ENCODE measurements at places on chromosomes 6 and 20. TPM values are rescaled to one million over a fixed set of nuclear protein-coding genes. Genes with fewer than 3 reads are reported as not detected.
A peak's percentile ranks its signal among the peaks of the same experiment; 100 is the strongest.

DNA sequence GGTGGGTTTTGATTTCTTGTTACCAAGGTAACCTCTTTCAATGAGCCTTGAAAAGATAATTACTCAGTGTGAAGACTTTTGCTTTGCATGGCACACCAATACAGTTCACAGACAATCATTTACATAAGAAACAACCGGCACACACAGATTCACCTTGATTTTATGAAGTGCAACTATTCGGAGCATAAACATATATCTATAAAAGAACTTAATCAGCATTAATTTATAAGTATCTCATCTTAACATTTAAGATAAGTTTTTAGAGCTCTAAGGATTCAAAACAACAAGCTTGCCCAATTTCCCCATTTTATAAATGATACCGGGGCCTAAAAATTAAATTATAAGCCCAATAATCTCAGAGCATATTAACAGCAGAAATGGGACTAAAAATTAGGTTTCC is 85.9 kb upstream of the PCSK2 start:
- no peak for DNase-seq
- H3K4me3 ChIP-seq = no peak overlapping the region
- H3K36me3 ChIP-seq = no peaks in the 10 kb centered on the region
- no peaks in the 10 kb centered on the region for H3K4me1 ChIP-seq
- H3K27ac ChIP-seq = no peak overlapping the region
- no peaks in the 10 kb centered on the region for H3K27me3 ChIP-seq

Gene EMILIN3
- total RNA-seq = not detected

DNA sequence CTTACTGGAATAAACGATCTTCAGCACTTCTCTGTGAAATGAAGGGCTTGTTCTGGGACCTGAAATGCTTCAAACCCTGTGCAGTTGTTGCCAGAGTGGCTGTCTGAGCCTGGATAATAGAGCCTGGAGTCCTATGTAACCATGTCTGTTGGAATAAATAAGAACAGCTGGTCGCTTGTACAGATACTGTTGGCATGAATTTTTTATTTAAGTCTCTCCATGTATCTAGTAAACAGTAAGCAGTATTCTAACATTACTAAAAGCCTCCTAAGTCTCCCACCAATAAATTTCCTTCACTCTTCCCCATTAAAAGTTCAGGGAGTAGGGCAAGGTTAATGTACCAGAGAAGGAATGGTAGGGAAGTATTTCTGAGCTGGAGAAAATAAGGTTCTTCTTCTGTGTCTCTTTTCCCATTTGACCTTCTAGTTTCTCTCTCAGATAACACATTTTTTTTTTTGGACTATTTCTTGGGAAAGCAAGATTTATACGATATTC is 227.5 kb downstream of the PRL start:
- no peaks in the 10 kb centered on the region for H3K36me3 ChIP-seq
- no peak overlapping the region for H3K27ac ChIP-seq
- H3K4me1 ChIP-seq = peaks cover 5% of the 10 kb centered on the region
- H3K27me3 ChIP-seq = no peaks in the 10 kb centered on the region
- DNase-seq = no peak

GRCh38 chr6:53009056-53009455 is 14.0 kb upstream of the GSTA4 start:
- DNase-seq = no peak
- H3K36me3 ChIP-seq = peaks cover 7% of the 10 kb centered on the region
- no peaks in the 10 kb centered on the region for H3K4me1 ChIP-seq
- no peak overlapping the region for H3K4me3 ChIP-seq

Gene C20orf202
- total RNA-seq = not detected

DNA sequence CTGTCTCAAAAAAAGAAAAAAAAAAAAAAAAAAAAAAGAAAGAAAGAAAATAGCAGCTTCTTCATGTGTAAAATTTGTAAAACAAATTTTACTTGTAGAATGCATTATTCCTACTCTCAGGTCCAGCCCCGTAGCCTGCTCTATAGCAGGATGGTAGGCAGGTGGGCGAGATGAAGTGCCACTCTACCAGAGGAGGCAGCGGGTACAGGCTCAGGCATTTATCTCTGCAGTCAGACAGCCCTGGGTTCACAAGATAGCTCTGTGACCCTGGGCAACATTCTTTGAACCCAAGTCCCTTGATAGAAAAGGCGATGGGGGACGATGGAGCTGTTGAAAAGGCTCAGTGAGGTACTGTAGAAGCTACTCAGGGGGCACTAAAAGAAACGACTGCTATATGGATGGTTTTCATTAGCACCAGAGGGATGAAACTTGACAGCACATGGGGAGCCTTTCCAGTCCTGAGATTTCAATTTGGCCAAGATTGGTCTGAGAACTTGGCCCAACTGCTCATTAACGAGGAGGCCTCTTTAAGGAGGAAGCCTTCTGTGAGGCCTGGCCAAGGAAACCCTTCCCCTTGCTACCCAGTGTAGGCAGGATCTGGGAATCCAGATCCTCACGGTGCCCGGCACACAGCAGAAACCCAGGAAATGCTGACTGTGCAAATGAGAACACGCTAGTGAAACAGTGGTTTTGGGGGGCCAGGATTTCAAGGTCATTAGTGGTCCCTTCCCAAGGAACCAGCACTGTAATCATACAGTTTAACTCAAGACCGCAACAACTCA is 63.1 kb downstream of the MYH7B start:
- no peak overlapping the region for H3K4me3 ChIP-seq
- no peak overlapping the region for H3K27ac ChIP-seq
- H3K4me1 ChIP-seq = no peaks in the 10 kb centered on the region
- no peak for DNase-seq

GRCh38 chr6:169265486-169266131 is 12.0 kb upstream of the THBS2 start:
- H3K4me1 ChIP-seq = no peaks in the 10 kb centered on the region
- no peak overlapping the region for H3K4me3 ChIP-seq
- peaks cover 5% of the 10 kb centered on the region for H3K27me3 ChIP-seq
- H3K36me3 ChIP-seq = no peaks in the 10 kb centered on the region
- no peak for DNase-seq

GRCh38 chr6:29792123-29793035 is 35.2 kb upstream of the HLA-G start:
- DNase-seq = peak; percentile 82
- H3K4me1 ChIP-seq = peaks cover 12% of the 10 kb centered on the region
- peak overlapping the region; percentile 77 for H3K4me3 ChIP-seq
- H3K27me3 ChIP-seq = peaks cover 74% of the 10 kb centered on the region

GRCh38 chr20:41034239-41034638 is 5.6 kb downstream of the TOP1 start:
- H3K4me3 ChIP-seq = no peak overlapping the region
- peaks cover 60% of the 10 kb centered on the region for H3K36me3 ChIP-seq
- H3K4me1 ChIP-seq = peaks cover 83% of the 10 kb centered on the region
- DNase-seq = no peak
- H3K27ac ChIP-seq = no peak overlapping the region
- H3K27me3 ChIP-seq = no peaks in the 10 kb centered on the region

Gene MYLK4
- 0.18 TPM for total RNA-seq

DNA sequence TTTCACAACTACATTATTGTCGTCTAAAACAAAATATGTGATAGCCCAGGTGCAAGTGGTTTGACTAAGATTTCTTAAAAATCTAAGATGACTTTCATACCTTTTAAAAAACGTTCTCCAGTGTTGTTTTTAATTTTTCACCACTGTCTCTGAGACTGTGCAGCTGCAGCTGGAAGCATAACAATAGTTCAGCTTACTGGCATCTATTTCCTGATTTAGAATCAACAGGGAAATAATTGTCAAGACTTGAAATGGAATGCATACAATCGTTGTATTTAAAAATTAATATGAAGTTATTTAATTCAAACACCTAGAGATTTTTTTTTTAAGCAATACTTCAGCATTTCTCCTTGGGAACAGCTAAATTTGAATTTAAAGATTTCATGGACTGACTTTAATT is 982.0 kb upstream of the EPHA7 start:
- no peak for DNase-seq
- H3K36me3 ChIP-seq = no peaks in the 10 kb centered on the region
- no peaks in the 10 kb centered on the region for H3K27me3 ChIP-seq
- H3K4me1 ChIP-seq = no peaks in the 10 kb centered on the region

- no peaks in the 10 kb centered on the region for H3K36me3 ChIP-seq
- peaks cover 27% of the 10 kb centered on the region for H3K27me3 ChIP-seq
- DNase-seq = no peak
- H3K4me3 ChIP-seq = no peak overlapping the region
- H3K4me1 ChIP-seq = no peaks in the 10 kb centered on the region
Observed at GRCh38 chr6:127550403-127550802, 26.6 kb upstream of the C6orf58 start.

DNA sequence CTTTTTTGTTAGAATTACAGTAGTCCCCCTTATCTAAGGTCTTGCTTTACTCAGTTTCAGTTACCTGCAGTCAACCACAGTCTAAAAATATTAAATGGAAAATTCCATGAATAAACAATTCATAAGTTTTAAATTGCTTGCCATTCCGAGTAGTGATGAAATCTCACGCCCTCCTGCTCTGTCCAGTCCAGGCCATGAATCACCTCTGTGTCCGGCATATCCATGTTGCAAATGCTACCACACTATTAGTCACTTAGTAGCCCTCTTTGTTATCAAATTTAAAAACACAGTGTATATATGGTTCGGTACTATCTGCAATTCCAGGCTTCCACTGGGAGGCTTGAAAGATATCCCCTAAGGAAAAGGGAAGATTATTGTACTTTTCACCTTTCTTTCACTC is 164.6 kb upstream of the FAM83B start:
- no peak overlapping the region for H3K4me3 ChIP-seq
- DNase-seq = no peak
- no peaks in the 10 kb centered on the region for H3K4me1 ChIP-seq
- no peaks in the 10 kb centered on the region for H3K36me3 ChIP-seq
- H3K27me3 ChIP-seq = no peaks in the 10 kb centered on the region

Gene DOP1A
- 34.7 TPM for total RNA-seq

- H3K4me1 ChIP-seq = peaks cover 17% of the 10 kb centered on the region
- DNase-seq = no peak
- peaks cover 13% of the 10 kb centered on the region for H3K36me3 ChIP-seq
- H3K27me3 ChIP-seq = peaks cover 30% of the 10 kb centered on the region
Observed at GRCh38 chr20:49561806-49562205, 6.1 kb downstream of the PTGIS start.

DNA sequence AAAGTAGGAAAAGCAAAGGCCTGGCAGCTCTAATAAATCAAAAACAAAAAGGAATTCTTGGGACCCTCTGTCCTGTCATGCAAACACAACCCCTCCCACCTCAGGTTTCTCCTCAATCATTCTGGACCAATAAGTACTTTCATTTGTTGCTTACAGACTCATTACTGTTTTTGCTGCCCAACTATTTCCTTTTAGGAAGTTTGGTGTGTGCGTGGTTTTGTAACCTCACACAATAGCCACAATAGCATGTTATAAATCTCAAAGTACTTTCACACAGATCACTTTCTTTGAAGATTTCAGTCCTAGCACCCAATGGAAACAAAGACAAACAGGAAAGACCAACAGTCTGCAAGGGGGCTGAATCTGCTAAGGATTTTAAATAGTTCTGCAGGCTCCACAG is 4.5 kb downstream of the MRPL14 start:
- no peaks in the 10 kb centered on the region for H3K27me3 ChIP-seq
- H3K4me1 ChIP-seq = peaks cover 55% of the 10 kb centered on the region
- H3K4me3 ChIP-seq = no peak overlapping the region
- no peak overlapping the region for H3K27ac ChIP-seq

Gene HTR1B
- not detected for total RNA-seq

DNA sequence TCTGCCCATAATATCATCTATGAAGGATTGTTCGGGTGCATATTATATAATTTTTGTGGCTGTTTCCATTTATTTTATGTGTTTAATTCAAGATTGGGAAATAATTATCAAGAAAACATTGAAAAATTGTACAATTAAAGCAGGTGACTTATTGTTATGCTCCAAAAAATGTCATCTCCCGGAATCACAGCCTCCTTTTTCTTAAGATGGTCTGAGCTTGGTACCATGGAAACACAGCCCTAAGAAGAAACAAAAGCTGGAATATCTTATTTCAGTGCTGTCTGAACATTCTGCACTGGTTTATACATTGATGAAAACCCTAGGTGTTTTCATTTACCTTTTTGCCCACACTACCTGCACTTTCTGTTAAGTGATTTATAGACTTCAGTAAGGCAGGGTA is 367.2 kb downstream of the ARHGAP18 start:
- no peak overlapping the region for H3K27ac ChIP-seq
- no peak overlapping the region for H3K4me3 ChIP-seq
- H3K36me3 ChIP-seq = no peaks in the 10 kb centered on the region
- no peak for DNase-seq
- H3K4me1 ChIP-seq = no peaks in the 10 kb centered on the region
- H3K27me3 ChIP-seq = peaks cover 4% of the 10 kb centered on the region

DNA sequence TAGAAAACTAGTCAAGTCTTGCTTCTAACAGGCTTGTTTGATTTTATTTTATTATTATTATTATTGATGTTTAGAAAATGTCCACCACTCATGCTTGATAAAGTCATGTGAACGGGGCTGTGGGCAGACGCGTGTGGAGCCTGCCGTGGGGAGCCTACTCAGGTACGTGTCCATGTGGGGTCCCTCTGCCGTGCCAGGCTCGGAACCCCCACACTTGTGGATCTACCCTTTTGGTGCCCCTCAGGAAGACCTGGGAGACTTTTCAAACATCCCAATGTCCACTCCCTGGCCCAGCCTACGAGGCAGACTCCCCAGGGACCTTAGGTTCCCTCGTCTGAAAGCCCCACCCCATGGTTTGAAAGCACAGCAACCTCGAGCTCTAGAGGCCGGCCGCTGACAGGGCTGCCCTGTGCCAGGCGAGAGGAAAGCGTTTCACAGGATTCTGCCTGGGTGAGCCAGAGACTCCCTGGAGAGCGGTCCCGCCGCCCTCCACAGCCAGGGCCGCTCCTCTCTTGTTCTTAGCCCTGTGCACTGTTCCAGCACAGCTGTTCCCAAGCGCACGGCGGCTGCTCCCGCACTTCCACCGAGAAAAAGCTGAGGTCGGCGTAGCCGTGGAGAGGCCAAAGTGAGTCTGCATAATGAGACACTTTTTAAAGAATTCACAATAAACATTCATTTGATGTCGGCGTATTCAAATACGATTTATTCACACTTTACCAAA is 249.7 kb downstream of the TTLL2 start:
- no peak overlapping the region for H3K4me3 ChIP-seq
- no peaks in the 10 kb centered on the region for H3K4me1 ChIP-seq
- peaks cover 2% of the 10 kb centered on the region for H3K27me3 ChIP-seq
- no peaks in the 10 kb centered on the region for H3K36me3 ChIP-seq
- H3K27ac ChIP-seq = no peak overlapping the region

DNA sequence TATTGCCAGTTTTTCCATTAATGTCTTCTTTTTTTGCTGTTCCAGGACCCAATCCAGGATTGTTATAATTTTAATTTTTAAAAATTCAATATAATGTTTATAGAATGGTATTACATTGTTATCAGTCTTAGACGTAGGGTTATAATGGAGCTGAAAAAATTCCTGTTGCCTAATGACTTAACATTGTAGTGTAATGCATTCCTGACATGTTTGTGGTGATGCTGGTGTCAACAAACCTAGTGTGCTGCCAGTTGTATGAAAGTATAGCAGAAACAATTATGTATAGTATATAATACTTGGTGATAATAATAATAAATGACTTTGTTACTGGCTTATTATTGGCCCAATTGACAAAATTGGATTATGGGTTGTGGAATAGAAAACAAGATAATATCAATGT is 30.4 kb downstream of the KIZ start:
- no peak overlapping the region for H3K4me3 ChIP-seq
- H3K27ac ChIP-seq = no peak overlapping the region
- DNase-seq = no peak

Gene BTNL2
- not detected for total RNA-seq

GRCh38 chr6:31945507-31946369 is at the start of gene CFB:
CFB (plus strand) TSS chr6:31946095; CDS start chr6:31946222, 127 bp downstream.
- peaks cover 23% of the 10 kb centered on the region for H3K27me3 ChIP-seq
- DNase-seq = no peak
- peaks cover 4% of the 10 kb centered on the region for H3K4me1 ChIP-seq
- no peak within 1 kb of the TSS for H3K4me3 ChIP-seq
- H3K36me3 ChIP-seq = no peaks in the 10 kb centered on the region
